ENCODE measurements at places on chromosomes 6 and 20.

DNA sequence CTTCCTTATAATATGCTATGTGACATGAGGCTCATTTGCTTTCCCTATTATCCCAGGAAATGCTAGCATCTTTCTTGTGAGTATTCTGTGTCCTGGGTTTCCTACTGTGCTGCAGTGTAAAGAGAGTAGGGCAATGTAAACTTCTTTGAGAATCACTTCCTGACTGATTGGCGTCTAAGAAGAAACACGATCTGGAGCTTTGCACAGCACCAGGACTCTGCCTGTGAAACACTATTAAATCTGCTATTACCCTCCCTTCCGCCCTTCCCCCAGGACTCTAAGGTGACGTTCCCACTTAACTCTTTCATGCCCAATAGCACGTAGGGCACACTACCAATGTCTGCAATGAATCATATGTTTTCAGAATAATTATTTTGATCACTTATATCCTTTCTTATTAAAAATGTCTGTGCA, 607.3 kb upstream of the CITED2 start:
- DNase-seq = no peak

DNA sequence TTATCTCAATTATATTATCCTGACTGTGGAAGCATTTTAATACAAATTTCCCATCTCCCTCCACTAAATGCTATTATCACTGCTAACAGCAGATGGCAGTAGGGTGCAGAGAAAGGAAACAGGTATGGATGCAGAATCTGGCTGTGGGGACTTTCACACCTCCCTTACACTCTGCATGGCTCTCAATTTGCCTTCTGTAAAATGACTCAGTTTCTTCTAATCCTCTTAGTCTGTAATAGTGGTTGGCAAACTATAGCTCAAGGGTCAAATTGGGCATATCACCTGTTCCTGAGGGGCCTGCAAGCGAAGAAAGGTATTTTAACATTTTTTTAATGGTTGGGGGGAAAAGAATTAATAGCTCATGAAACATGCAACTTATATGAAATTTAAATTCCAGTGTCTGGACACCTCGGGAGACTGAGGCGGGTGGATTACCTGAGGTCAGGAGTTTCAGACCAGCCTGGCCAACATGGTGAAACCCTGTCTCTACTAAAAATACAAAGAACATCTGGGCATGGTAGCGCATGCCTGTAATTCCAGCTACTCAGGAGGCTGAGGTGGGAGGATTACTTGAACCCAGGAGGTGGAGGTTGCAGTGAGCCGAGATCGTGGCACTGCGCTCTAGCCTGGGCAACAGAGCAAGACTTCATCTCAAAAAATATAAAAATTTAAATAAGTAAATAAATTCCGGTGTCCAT, 83.5 kb downstream of the ZMYND8 start:
- peak; percentile 6 for DNase-seq

DNA sequence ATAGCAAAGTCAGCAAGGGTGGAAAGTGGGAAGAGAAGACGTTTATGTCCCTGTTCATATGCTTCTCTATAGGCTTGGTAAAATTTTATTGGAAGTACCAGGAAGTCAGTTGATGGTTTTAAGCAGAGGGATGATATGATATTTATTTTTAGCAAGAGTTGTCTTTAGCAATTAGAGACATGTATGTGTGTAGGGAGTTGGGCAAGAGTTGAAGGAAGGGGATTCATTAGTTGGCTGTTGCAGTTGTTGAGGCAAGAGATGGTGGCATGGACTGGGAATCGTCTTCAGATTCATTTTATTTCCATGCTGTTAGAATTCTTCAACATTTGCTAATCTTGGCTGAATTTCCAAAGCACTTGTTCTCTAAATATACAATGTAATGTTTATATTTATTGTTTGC, 85.6 kb downstream of the QKI start:
- no peak for DNase-seq

DNA sequence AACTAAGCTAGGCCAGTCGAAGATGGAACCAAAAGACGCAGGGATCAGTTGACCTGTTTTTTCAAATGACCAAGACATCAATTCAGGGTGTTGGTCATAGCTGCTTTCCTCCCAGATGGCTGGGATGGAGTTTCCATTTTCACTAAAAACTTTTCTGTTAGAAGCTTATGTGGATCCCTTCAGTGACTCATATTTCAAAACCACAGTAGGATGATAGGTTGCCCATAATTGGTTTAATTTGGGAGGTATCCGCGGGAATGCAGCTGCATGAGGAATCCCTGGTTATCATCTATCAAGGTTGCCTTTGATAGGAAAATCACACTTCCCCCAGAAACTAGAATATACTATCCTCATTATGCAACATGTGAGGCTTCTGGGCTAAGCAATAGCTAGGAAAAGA, 150.9 kb upstream of the MLIP start:
- no peak for DNase-seq

- DNase-seq = no peak
Observed at GRCh38 chr20:46682063-46682821, 7.0 kb downstream of the TP53RK start.

GRCh38 chr6:56793938-56794337, 151.2 kb upstream of the DST start:
- DNase-seq = no peak

DNA sequence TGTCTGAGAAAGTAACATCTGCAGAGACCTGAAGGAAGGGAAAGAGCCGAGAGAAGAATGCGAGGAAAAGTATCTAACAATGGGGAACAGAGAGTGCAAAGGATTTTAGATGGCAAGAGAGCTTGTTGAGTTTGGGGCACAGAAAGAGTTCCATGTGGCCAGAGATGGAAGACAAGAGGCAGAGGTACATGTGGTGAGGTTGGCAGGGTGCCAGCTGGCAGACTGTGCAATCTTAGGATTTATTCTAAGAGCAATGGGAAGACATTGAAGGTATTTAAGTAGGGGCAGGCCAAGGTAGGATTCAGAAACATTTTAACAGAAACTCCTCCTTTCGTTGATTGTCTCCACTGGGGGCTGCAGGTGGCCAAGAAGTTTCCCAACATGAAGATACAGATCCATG, 20.4 kb upstream of the LBP start:
- no peak for DNase-seq

GRCh38 chr6:122798099-122798641, 9.1 kb downstream of the SMPDL3A start:
- no peak for DNase-seq

GRCh38 chr6:149782337-149782736, 32.8 kb downstream of the PCMT1 start:
- no peak for DNase-seq

DNA sequence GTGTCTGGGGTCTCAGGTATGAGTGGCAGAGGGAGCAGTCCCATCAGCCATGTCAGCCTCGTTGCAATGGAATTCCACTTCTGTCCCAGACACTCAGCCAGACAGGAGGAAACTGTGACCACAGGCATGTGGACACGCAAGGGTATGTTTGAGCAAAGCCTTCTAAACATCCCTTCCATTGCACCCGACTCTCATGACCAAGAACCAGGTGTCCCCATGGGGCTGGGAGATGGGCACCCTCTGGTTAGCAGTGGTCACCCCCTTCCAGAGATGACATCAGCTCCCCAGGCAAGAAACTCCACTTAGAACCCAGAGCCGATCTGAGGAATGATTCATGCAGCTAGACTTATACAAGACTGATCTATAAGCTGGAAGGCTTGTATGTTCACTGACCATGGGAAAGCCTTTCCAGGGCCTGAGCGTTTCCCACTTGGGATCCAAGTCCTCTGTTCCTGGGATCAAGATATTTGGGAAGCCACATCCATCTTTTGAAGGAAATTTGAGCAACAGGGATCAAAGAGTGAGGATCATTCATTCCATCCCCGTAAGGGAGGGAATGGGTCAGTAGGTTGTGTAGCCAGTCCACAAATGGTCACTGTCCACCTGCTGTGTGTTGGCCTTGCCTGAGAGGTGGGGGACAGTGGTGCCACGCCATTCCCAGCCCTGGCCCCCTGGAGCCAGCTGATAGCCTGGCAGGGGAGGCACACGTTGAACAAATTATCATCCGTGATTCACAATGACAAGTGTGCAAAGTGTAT, 3.9 kb upstream of the MRGBP start:
- DNase-seq = no peak

DNA sequence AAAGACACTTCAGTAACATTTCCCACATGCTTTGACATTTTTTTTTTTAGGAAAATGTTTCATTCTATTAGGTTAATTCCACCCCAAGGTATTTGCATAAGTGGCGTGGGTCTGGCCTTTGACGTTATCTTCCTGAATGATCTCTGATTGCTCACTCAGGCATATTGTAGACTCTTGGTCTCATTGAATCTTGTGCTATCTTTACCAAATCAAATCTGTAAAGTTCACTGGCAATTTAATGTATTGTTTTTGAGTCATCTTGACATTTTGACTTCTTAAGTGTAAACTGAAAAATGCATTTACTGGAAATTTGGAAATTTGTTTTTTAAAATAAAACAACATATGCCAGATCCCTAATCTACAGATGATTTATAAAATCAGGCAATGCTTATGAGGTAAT, 16.0 kb upstream of the VIP start:
- no peak for DNase-seq

GRCh38 chr6:138205437-138206094, 12.7 kb downstream of the PBOV1 start:
- DNase-seq = peak; percentile 48

- DNase-seq = no peak
Observed at GRCh38 chr6:129608886-129609537, 101.0 kb downstream of the ARHGAP18 start.

- DNase-seq = no peak
Observed at GRCh38 chr6:103983011-103983410, 876.7 kb downstream of the HACE1 start.

DNA sequence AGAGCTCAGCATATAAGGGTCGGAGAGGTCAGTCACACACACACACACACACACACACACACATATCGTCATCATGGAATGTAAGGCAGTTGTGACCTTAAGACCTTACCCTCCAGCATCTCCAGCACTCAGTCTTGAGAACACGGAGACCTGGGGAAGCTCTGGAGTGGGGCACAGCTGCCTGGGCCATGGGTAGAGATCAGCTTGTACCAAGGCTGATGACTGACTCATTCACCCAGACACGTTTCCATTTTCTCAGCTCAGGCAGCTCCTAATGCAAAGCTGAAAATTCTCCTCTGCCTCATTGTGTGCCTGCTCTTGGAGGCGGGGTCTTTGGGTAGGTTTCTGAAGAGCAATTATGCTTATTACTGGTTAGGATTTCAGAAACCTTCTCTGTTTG, 38.3 kb upstream of the PDYN start:
- DNase-seq = no peak

GRCh38 chr20:34872622-34873224, at the start of gene GGT7:
Gene GGT7, minus strand, starts transcription at chr20:34872856. Its CDS starts 41 bp downstream, at chr20:34872815.
- DNase-seq = peak; percentile 74

- no peak for DNase-seq
Observed at GRCh38 chr6:158174514-158174913, 6.4 kb downstream of the GTF2H5 start.

GRCh38 chr6:24010133-24010532, 115.9 kb upstream of the NRSN1 start:
- DNase-seq = no peak

DNA sequence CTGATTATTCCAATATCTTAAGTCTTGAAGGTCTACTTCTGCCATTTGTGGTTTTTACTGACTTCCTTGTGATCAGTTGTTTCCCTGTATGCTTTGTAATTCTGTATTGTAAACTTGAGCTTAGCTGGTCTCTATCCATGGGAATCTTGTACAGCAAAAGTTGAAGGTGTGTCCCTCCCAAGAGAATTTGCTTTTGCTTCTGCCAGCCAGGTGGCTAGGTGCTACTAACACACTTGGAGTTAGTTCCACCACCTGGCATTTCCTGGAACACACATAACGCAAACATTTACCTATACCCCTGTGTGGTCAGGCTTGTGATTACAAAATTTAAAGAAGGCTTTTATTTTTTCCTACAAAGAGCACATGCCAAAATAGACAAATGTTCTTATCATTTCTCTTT, 141.2 kb downstream of the GRM4 start:
- DNase-seq = no peak

GRCh38 chr6:163756079-163756478, 341.6 kb downstream of the QKI start:
- DNase-seq = no peak

- no peak for DNase-seq
Observed at GRCh38 chr6:45488269-45488668, 110.5 kb upstream of the SUPT3H start.

GRCh38 chr6:27517928-27518787, 45.3 kb upstream of the ZNF184 start:
- peak; percentile 23 for DNase-seq

DNA sequence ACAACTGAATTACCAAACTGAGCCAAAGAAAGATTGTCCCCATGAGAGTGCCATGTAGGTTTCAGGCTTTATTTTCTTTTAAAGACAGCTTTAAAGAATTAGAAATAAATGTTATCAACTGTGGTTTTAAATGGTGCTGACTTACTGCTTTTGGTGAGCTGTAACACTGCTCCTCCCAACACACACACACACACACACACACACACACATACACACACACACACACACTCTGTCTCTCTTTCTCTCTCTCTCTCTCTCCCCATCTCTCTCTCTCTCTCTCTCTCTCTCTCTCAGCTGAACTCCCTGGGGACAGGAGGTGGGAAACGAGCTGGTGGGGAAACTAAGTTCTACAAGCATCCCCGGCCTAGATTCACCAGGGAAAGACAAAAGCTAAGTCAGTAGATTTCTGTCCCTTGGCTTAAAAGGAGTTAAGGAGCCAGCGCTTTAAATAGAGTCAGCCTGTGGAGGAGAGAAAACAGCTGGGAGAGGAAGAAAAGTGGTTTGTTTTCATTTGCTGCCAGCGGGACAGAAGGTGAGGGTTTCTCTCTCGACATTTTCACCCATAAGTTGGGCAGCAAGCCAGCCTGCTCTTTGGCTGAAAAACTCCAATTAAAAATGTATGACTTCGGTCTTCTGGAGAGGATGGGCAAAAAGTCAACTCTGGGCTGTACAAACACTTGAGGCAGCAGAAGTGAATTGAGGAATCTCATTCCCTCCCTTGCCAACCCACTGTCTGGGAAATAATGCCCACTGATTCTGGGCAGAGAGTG, 27.4 kb downstream of the CBLN4 start:
- DNase-seq = peak; percentile 30

DNA sequence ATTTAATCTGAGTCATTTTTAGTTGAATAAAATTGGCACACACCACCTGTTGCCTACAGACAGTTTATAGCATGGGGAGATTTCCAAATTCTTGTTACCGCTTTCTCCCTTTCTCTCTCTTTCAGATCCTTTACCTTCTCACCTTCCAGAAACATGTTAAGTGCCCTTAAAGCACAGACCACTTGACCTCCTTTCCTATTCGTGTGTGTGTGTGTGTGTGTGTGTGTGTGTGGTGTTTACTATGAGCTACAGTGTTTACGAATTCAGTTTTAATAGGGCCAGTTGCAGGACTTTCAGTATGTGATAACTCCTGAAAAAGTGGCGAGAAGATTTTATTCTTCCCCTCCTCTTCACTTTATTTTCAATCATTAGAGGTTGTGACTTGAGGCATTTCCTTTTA, 258.1 kb downstream of the BMP2 start:
- DNase-seq = no peak

GRCh38 chr20:22389836-22390542, 194.4 kb downstream of the FOXA2 start:
- no peak for DNase-seq

DNA sequence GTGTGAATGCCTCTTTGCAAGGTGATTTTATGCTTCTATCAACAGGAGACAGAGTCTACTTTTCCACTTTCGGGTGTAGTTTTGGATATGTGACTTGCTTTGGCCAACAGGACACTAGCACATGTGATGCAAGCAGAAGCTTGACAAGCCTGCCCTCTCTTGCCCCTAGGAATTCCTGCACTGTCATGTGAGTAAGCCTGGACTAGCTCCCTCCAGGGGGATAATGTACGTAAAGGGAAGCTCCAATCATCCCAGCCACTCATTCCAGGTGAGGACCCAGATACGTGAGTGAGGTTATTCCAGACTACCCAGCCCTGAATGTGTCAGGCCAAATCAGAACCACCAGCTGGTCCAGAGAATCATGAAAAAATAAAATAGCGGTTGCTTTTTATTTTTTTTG, 33.3 kb downstream of the BEND3 start:
- DNase-seq = no peak

All from DMS79 treated with DMSO at 0.1 percent for 48 hours (cell line).